NCI-H524 (cell line): ENCODE measurements at places on chromosomes 4 and X.

DNA sequence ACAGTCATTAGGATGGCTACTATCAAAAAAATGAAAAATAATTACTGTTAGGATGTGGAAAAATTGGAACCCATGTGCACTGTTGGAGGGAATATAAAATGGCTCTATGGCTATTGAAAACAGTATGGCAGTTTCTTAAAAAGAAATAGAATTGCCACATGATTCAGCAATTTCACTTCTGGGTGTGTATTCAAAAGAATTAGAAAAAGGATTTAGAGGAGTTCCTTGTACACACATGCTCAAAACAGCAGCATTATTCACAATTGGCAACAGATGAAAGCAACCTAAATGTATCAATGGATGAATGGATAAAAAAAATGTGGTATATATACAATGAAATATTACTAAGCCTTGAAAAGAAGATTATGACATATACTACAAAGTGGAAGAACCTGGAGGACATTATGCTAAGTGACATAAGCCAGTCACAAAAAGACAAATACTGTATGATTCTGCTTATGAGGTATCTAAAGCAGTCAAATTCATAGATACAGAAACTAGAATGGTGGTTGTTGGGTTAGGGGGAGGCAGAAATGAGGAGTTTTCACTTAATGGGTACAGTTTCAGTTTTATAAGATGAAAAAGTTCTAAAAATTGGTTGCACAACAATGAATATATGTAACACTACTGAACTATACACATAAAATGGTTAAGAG, 123.2 kb downstream of the ELOVL6 start:
- no peak for DNase-seq

- DNase-seq = no peak
Observed at GRCh38 chrX:24113181-24113580, 36.3 kb upstream of the ZFX start.

- no peak for DNase-seq
Observed at GRCh38 chr4:144449611-144450010, 196.3 kb upstream of the HHIP start.

DNA sequence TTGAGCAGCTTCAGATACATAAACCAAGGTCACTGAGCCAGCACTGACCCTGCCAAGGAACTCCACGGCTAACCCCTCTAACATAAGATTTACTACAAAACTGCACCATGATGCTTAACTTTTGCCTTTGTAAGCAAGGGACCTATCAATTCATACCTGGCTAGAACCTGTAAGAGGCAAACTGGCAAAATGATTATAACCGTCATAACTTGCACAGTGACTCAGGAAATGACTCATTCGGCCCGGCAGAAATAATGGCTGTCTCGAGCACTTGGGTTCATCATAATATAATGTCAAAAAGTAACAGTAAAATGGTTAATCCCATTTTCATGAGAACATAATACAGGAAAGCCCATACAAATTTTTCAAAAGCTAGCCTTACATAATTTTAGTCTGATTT, 17.2 kb downstream of the RASGEF1B start:
- no peak for DNase-seq

DNA sequence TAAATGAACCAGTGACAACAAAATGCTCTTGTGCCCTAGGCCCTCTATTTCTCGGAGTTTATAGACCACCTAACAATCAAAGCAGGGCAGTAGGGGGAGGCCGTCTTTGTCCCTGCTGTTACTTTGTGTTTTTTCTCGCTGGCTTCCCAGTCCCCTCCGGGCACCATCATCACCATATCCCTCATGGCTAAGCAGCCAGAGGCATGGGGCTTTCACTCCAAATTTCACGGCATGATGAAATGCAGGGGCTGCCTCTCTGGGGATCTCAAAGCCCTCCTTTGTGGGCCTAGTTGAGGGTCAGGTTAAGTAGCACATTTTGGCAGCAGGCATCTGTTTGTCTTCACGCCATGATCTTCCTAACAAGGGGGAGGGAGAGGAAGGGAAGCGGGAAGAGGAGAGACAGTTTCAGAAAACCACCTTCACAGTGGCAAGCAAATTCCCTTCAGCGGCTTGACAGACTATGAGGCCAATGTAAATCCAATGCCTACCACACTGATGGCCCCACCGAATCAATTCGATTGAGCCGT, 91.9 kb downstream of the ANOS1 start:
- DNase-seq = no peak

DNA sequence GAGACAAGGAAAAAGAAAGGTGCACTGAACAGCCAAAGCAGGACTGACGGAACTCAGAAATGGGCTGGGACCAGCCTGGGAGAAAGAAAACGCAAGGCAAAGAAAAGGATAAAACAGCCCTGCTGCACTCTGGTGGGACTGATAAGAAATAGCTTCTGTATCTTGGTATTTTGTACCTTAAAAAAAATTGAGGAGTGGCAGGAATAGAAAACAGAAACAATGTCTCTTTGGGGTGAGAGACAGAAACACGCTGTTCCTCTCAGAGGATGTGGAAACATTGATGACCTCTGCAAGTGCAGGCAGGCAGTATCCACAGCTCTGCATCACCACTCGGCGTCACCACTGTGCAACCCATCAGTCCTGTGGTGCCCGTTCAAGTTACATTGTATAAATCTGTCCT, 152.5 kb upstream of the SPRY1 start:
- DNase-seq = no peak

DNA sequence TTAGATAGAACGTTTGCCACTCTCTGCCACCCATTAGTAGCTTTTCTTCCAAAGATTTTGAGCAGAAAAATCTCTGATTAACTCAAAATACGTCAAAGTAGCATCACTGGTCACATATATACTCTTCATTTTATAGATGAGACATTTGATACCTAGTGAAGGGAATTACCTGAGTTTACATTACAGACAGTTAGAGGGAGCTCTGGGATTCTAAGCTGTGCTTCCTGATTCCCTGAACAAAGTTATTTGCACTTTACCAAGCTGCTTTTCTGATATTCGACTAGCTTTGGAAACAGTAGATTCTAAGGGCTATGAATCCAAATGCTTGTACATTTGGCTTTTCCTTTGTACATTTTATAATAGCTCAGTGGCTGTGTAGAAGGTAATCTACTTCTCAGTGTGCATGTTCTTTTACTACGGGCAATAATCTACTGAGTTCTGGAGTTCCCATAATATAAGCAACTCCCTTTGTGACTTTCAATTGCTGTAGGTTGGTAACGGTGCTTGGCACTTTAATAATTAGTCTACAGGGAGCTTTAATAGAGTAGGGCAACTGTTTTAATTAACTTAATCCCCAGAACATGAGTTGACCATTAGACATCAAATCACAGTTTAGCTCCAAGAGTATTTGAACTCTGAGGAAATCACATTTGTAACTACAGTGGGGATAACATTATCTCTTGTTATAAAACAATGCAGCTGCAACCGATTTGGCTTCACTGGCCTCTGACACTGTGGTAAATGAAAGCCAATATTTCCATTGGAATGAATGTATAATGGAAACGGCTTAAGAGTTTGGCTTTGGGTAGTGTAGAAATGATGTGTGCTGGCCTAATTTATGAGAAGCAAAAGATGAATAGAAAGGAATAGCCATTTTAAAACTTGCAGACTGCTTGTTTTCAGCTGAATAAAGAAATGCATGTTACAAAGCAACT, 1602.4 kb downstream of the STIM2 start:
- DNase-seq = no peak

DNA sequence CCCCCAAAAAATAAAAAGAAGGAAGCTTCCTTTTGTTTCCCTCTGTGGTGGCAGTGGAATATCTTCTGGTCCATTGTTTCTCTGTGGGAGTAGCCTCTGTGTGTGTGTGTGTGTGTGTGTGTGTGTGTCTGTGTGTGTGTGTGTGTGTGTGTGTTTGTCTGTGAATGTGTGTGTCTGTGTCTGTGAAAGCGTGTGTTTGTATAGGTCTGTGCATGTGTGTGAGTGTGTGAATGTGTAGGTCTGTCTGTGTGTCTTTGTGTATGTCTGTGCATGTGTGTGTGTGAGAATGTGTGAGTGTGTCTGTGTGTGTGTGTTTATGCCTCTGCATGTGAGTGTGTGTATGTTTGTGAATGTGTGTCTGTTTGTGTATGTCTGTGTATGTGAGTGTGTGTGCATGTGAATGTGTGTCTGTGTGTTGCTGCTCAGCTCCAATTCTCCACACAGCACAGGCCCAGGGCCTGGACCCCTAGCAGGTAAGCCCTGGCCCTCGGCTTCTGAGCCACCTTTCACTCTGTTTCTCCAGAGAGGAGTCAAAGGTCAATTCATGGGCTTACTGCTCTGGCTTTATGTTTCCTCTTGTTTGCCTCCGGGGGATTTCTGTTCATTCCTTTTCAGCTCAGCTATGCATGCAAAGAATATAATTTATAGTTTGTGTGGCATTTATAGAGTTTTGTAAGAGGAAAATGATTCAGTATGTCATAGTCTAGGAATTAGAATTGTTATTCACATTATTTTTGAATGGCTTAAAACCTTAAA, 89.8 kb downstream of the UCHL1 start:
- no peak for DNase-seq

DNA sequence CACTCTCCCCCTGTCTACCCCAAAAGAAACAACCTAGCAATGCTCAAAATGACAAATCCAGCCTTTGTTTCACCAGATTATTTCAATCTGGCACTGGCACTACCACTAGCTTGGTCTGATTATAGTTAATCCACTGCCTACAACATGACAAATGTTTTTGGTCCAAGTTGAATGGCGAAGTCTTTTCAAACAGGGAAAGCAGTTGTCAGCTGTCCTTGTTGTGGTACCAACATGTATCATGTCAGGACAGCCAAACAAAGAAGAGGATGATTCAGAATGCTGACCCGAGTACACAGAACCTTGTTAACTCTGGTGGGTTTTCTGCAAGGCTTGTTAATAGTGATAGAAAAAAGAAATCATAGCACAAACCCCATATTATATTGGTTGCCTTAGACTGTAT, 160.8 kb upstream of the ANK2 start:
- no peak for DNase-seq

DNA sequence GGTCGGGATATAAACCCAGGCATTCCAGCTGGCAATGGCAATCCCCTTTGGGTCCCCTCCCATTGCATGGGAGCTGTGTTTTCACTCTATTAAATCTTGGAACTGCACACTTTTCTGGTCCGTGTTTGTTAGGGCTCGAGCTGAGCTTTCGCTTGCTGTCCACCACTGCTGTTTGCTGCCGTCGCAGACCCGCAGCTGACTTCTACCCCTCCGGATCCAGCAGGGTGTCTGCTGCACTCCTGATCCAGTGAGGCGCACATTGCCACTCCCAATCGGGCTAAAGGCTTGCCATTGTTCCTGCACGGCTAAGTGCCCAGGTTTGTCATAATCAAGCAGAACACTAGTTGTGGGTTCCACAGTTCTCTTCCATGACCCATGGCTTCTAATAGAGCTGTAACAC, 1322.1 kb downstream of the ADGRL3 start:
- no peak for DNase-seq

- no peak for DNase-seq
Observed at GRCh38 chr4:100428051-100428450, 89.8 kb downstream of the EMCN start.

DNA sequence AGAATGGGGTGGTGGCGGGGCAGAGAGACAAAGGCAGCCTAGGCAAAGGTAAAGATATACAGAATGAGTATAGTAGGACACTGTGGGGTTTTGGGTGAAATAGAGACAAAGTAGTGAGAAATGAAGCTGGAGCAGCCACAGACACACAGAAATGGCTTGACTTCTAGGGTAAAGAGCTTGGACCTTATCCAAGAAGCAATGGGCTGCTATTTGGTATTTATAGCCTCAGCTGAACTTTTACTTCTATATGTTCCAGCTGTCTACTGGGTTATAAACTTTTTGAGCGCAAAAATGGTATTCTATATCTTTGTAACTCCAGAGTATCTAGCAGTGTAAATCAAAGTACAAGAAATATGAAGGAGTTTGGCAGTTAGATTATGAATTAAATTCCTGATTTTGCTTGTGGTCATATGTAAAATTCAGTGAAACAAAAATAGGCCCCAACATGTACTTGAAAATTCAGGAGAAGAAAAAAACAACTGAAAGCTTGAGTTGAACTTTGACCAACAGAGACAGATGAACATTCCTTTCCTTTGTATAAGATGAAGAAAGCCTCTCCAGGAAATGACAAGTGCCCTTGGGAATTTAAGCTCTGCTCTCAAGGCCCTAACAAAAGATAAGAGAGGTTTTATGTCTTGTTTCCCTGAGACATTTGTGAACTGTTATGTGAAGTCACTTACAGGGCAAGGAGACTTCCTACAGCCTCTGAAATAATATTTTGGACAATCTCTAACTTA, 354.1 kb downstream of the CHIC1 start:
- DNase-seq = no peak

GRCh38 chrX:25131055-25131454, 115.3 kb upstream of the ARX start:
- no peak for DNase-seq

GRCh38 chr4:164526933-164527583, 226.9 kb upstream of the SMIM31 start:
- DNase-seq = no peak

GRCh38 chr4:11495291-11495690, 66.6 kb upstream of the HS3ST1 start:
- no peak for DNase-seq

- no peak for DNase-seq
Observed at GRCh38 chr4:166144607-166145006, 271.6 kb downstream of the TLL1 start.

DNA sequence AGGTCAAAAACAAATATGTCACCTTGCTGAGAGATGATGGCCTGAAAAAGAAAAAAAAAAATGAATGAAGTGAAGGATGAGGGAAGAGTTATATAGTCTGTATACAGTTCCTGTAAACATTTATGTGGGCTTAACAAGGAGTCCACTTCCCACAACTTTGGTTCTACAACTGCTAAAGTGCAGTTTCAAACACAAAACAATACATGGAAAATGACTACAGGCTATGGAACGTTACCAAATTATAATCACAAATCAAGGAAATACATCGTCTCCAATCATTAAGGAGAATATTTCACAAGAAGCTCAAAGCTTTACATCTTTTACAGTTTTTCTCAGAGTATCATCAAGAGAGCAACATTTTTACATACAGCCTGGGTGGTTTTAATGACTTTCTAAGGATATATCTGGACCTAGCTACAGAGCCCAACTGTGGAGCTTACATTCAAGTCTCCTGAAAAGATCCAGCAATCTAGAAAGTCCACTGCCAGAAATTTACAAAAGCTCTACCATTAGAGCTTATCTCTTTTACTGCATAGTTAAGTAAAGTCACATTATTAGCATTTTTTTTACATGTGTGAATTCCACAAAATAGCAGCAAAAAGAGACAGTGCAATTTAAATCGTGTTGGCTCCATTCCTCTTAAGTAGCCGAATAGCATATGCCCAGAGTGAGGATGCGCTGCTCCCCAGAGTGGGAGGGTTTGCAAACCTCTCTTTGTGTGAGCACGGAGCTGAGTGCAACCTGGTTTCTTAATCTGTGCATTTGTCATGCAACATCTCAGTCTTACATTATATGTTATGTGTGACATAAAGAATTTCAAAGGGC, 128.3 kb downstream of the MANBA start:
- no peak for DNase-seq

DNA sequence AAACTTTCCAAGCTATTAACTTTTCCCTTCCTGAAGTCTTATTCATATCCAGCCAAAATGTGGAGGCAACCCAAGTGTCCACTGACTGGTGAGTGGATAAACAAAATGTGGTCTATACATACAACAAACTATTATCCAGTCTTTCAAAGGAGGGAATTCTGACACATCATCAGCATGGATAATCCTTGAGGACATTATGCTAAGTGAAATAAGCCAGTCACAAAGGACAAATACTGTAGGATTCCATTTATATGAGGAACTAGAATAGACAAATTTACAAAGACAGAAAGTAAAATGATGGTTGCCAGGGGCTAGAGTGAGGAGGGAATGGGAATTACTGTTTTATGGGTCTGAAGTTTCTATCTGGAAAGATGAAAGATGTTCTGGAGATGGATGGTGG, 178.7 kb upstream of the PITX2 start:
- DNase-seq = no peak

- DNase-seq = no peak
Observed at GRCh38 chr4:53579826-53580225, 11.5 kb downstream of the LNX1 start.
